ENCODE measurements at places on chromosomes 13 and 19.

GRCh38 chr13:27953676-27954405, 15.3 kb downstream of the CDX2 start:
- DNase-seq = peak; percentile 59

GRCh38 chr13:44894001-44894770, 95.1 kb downstream of the NUFIP1 start:
- DNase-seq = no peak

- no peak for DNase-seq
These were observed 13.1 kb downstream of the NOP53 start for GRCh38 chr19:47758443-47758804.

DNA sequence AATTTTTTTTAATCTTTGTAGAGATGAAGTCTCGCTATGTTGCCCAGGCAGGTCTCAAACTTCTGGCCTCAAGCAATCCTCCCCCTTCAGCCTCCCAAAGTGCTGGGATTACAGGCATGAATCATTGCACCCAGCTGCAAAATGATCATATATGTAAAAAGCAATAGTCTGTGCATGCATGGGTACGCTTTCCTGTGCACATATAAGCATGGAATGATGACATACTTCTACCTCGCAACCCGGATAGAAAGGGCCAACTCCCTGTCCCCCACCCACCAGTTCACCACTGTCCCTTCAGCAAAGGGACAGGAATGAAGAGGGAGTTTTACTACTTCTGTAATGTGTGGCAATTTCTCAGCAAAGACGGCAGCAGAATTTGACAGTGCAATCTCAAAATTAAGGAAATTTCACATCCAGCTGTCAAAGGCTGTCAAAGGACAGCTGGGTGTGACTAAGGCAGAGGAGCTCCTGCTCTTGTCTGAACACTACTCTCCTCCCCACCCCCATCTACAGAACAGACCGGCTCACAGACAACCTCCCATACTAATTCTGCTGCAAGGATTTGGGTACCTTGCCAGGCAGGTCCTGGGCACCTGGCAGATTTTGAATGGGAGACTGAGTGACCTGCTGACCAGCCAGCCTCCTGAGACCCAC, 95.6 kb downstream of the TSHZ3 start:
- no peak for DNase-seq

DNA sequence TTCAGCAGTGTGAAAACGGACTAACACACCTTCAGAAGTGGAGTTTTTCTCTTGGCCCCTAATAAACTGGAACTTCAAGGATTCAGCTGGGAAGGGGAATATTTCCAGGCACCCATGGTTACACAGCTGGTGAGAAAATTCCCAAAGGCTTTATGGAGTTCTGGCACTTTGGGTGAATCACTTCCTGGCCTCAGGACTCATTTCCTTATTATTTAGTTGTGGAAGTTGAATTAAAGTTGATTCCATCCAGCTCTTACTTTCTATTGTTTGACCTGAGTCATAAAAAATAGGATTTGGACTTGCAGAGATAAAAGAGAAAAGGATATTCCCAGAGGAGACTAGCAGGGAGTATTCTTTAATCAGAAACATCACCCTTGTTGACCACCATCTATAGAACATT, 882.1 kb downstream of the UQCRFS1 start:
- DNase-seq = no peak

- peak; percentile 96 for DNase-seq
These were observed 21.3 kb downstream of the VRK3 start for GRCh38 chr19:50003810-50004419.

- no peak for DNase-seq
These were observed 22.4 kb downstream of the ZNF329 start for GRCh38 chr19:58128041-58128685.

DNA sequence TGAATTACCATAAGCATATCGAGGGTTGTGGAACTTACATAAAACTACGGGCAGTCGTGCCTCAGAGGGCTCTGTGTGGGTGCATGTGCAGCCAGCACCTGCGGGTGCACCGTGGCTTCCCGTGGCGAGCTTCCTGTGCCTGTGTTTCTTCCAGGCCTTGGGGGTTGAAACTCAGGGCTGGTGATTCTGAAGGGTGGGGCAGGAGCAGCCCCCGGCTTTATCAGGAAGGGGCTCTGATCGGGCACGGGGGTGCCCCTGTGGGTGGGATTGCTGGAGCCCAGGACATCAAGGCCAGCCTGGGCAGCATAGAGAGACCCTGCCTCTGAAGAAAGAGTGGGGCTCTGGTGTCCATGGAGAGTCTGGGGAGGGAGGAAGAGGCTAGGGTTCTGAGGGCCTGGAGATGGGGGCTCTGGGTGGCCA, 11.1 kb downstream of the ATP4B start:
- no peak for DNase-seq

- DNase-seq = no peak
These were observed 106.5 kb upstream of the RFC3 start for GRCh38 chr13:33711436-33711835.

GRCh38 chr13:20193907-20194631, 1.3 kb upstream of the GJB2 start:
- no peak for DNase-seq

GRCh38 chr13:40148101-40148500, 492.6 kb downstream of the COG6 start:
- DNase-seq = no peak

- no peak for DNase-seq
These were observed 41.9 kb downstream of the CARS2 start for GRCh38 chr13:110664041-110664440.

DNA sequence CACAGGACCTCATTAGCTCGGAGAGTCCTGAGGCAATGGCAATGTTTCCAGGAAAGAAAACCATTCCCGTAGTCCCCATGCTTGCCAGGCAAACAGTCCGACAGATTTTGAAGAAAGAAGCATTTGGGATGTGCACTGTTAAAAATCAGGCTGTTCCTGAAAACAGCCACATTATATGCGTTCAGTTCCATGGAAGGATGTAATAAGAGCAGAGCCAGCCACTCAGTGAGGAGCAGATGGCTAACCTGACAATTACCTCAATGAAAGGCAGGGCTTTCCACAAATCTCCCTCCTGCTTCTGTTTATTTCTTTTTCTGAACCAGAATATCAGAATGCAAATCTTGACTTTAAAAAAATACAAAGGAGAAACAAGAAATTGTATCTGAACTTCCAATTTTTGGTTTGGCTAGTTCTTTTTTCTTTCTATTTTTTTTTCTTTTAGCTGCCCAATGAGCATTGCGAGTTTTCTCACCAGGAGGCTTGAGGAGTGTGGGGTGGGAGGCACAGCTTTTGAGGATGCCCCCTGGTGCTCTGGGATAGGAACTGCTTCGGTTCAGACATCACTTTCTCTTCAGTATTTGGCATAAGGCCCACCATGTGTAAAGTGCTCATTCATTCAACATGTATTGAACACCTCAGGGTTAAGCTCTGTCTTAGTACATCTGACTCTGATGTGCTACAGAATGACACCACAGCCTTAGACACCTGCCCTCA, 124.2 kb downstream of the TBC1D4 start:
- peak; percentile 50 for DNase-seq

GRCh38 chr13:39811696-39812095, 156.2 kb downstream of the COG6 start:
- no peak for DNase-seq

DNA sequence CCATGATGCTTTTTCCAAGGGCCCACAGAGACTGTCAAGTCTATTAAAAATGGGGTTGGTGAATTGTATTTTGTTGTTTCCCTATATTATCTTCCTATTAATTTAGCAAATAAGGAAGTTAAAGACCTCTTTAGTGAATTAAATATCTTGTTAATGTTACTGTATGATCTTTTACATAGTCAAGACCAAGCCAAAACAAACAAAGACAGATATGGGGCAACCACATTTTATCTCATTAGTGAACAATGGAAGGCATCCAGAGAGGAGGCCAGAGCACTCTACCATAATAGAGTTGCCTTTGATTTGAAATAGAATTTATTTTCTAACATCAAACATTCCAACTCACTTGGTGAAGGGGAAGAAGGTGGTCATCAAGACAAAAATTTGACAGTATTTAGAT, 169.4 kb downstream of the B3GLCT start:
- DNase-seq = no peak

DNA sequence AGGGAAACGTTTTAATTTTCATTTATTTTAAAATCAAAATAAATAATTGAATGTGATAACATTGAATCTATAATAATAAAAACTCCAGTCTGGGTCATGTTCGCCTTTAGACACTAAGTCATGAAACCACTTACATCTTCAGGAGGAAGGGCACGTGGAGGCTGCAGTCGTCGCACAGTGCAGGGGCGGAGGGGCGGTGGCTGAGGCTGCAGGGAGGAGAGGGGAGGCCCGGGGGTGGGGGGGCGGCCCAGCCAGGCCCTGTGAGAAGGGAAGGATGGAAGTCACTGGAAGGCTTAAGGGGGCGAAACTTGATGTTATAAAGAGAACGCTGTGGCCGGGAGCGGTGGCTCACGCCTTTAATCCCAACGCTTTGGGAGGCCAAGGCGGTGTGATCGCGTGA, 14.9 kb upstream of the LATS2 start:
- DNase-seq = no peak

- DNase-seq = peak; percentile 49
These were observed at the start of gene KCNRG for GRCh38 chr13:50015258-50015657. Gene KCNRG (plus strand): TSS chr13:50015444. CDS start chr13:50015494, 50 bp downstream.

DNA sequence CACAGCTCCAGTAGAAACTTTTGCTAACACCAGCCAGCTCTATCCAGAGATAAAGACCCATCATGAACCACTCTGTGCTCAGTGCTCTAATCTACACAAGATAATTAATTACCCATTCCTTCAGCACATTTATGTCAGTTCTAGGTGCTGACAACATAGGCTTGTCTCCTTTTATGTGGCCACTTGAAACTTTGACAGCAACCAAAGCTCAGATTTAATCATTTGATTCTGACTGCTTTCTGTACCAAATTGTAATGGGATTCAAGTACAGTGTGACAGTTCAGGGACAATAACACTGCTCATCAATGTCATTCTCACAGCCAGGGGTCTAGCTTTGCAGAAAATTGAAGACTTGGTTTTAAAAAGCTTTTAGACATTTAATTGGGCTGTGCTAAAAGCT, 266.6 kb downstream of the KCTD12 start:
- no peak for DNase-seq

GRCh38 chr19:13281567-13282291, 131.5 kb downstream of the IER2 start:
- peak; percentile 17 for DNase-seq

- no peak for DNase-seq
These were observed 46.1 kb downstream of the CHST8 start for GRCh38 chr19:33667881-33668280.

- DNase-seq = peak; percentile 82
These were observed 28.4 kb upstream of the ENOX1 start for GRCh38 chr13:43815204-43815603.

DNA sequence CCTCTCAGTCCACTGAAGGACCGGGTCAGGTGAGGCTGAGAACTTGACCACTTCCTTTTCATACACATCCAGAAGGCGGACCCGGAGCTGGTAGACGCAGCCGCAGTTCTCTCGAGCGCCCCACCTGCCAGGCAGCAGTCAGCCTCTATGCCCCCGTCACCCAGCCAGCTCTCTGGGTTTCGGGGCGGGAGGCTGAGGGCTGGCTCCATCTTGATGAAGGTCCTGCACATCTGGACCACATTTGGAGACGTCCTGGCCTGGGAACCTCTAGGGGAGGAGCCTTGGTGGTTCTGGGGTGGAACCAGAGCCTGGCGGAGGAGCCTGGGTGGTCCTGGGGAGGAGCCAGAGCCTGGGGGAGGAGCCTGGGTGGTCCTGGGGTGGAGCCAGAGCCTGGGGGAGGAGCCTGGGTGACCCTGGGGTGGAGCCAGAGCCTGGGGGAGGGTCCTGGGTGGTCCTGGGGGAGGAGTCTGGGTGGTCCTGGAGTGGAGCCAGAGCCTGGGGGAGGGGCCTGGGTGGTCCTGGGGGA, 14.3 kb downstream of the MRPS12 start:
- peak; percentile 5 for DNase-seq

DNA sequence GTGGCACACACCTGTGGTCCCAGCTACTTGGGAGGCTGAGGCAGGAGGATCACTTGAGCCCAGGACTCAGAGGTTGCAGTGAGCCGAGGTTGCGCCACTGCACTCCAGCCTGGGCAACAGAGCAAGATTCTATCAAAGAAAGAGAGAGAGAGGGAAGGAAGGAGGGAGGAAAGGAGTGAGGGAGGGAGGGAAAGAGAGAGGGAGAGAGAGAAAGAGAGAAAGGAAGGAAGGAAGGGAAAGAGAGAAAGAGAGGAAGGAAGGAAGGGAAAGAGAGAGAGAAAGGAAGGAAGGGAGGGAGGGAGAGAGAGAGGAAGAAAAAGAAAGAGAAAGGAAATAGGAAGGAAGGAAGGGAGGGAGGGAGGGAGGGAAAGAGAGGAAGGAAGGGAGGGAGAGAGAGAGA, 12.4 kb downstream of the NRTN start:
- DNase-seq = no peak
